Naive thymus-derived CD4-positive, alpha-beta T cell (primary cell): ENCODE measurements at places on chromosomes 3 and 15. TPM values are rescaled to one million over a fixed set of nuclear protein-coding genes. Genes with fewer than 3 reads are reported as not detected.

The SERINC4 gene
- 0.30 TPM for total RNA-seq

The SPATA16 gene
- not detected in 2 replicates for total RNA-seq

The A4GNT gene
- total RNA-seq = not detected in 2 replicates

GRCh38 chr3:166362698-166363097 is 525.5 kb upstream of the BCHE start:
- no peaks in the 10 kb centered on the region for H3K36me3 ChIP-seq
- no peak overlapping the region for H3K27ac ChIP-seq
- no peak for DNase-seq
- H3K4me1 ChIP-seq = no peaks in the 10 kb centered on the region
- no peak overlapping the region for H3K4me3 ChIP-seq
- H3K27me3 ChIP-seq = no peaks in the 10 kb centered on the region

DNA sequence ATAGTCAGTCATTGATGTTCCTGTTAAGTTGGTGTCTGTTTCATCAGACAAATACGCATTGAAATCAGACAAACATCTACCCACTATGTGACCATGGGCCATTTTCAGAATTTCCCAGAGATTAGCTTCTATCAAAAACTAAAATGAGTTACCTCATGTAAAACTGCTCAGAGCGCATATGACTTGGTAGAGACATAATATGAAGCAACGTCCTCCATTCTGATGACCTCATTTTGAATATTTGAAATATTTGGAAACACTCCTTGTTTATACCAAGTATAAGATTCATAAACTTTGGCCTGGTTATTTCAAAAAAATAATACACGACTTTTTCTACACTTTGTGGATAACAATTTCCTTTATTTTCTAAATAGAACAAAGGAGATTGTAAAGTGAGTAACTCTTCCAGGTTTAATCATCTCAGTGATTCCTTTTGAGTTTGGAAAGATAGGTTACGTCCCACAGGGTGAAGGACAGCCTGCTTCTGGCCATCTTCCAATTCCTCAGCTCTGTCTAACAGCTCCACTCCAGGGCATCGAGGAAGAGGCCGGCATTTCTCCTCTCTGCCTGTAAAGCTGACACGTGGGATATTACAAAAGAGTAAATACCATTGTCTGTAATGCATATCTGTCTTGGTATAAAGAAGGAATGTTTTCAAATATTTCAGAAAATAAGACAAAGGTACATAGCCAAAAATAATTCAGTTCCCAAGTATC is 122.6 kb downstream of the CADM2 start:
- H3K27ac ChIP-seq = no peak overlapping the region
- no peak overlapping the region for H3K4me3 ChIP-seq
- H3K27me3 ChIP-seq = no peaks in the 10 kb centered on the region
- no peak for DNase-seq
- no peaks in the 10 kb centered on the region for H3K36me3 ChIP-seq

GRCh38 chr3:105868431-105868741 is 426 bp downstream of the CBLB start:
- DNase-seq = no peak
- peaks cover 45% of the 10 kb centered on the region for H3K4me1 ChIP-seq
- no peaks in the 10 kb centered on the region for H3K27me3 ChIP-seq
- H3K36me3 ChIP-seq = peaks cover 15% of the 10 kb centered on the region
- peak overlapping the region; percentile 86 for H3K4me3 ChIP-seq

DNA sequence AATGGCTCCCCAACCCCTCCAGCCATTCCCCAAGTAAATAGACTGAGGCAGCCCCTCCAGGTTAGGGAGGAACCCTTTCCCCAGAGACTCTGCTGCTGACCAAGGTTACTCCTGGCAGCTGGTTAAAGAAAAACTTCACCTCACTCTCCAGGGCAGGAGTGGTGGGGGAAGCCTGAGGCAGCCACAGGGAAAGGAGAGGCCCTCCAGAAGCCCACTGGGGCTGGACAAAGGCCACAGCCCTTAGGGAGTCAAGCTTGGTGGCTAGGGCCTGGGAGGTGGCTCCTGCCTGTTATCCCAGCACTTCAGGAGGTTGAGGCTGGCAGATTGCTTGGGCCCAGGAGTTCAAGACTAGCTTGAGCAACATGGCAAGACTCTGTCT is 923 bp downstream of the ACY1 start:
- no peak for DNase-seq
- no peaks in the 10 kb centered on the region for H3K36me3 ChIP-seq
- no peaks in the 10 kb centered on the region for H3K27me3 ChIP-seq
- H3K4me1 ChIP-seq = peaks cover 12% of the 10 kb centered on the region

GRCh38 chr3:23166276-23166675 is 36.9 kb upstream of the UBE2E2 start:
- H3K4me3 ChIP-seq = no peak overlapping the region
- DNase-seq = no peak
- H3K36me3 ChIP-seq = no peaks in the 10 kb centered on the region
- H3K27ac ChIP-seq = no peak overlapping the region
- no peaks in the 10 kb centered on the region for H3K4me1 ChIP-seq

DNA sequence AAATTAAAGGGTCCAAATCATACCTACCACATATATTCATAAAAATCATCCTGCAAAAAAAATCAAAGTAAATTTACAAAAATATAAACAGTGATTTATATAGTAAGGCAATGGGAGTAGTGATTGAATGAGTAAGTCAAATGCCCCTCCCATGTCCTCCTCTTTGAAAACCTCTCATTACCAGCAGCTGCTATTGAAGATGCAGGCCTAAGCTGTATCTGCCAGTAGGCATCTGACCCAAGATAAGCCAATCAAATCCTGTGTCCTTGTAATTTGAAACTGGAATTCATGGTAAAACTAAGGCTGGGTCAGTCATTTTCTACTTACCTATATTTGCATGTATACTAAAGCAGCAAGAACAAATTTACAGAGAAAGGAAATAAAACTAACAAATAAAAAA is 60.4 kb upstream of the POU1F1 start:
- no peak overlapping the region for H3K4me3 ChIP-seq
- no peaks in the 10 kb centered on the region for H3K36me3 ChIP-seq
- H3K4me1 ChIP-seq = no peaks in the 10 kb centered on the region
- no peak overlapping the region for H3K27ac ChIP-seq

DNA sequence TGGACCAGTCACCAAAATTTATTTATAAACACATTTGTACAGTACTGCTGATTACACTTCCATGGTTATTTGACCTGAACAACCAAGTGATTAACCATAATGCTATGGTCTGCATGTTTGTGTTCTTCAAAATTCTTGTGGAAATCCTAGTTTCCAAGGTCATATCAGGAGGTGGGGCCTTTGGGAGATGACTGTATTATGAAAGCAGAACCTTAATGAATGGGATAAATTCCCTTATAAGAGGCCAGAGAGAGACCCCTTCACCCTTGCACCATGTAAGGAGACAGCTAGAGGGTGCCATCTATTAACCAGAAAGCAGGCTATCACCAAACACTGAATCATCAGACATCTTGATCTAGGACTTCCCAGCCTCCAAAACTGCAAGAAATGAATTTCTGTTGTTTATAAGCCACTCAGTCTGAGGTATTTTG is 1.9 kb downstream of the SCAPER start:
- DNase-seq = peak; percentile 15
- no peaks in the 10 kb centered on the region for H3K36me3 ChIP-seq
- peaks cover 26% of the 10 kb centered on the region for H3K4me1 ChIP-seq
- H3K27ac ChIP-seq = no peak overlapping the region
- H3K4me3 ChIP-seq = no peak overlapping the region
- no peaks in the 10 kb centered on the region for H3K27me3 ChIP-seq

DNA sequence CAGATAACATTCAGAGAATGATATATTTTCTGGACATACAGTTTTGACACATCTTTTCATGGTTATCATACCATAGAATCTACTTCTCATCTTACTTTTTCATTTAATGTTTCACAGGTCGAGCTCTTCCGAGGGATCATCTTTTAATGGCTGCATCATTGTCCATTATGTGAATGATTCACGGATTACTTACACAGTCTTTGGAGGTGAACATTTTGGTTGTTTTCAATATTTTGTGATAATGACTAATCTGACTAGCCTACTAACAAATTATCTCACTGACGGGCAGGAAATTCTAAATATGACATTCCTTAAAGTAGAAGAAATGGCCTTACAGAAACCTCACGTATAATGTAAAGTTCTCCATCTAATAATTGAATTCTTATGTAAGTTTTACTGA is 209.1 kb upstream of the STRIT1 start:
- DNase-seq = no peak
- no peaks in the 10 kb centered on the region for H3K27me3 ChIP-seq
- no peak overlapping the region for H3K4me3 ChIP-seq

- no peak overlapping the region for H3K27ac ChIP-seq
- no peaks in the 10 kb centered on the region for H3K27me3 ChIP-seq
- H3K36me3 ChIP-seq = no peaks in the 10 kb centered on the region
- no peaks in the 10 kb centered on the region for H3K4me1 ChIP-seq
- DNase-seq = no peak
- no peak overlapping the region for H3K4me3 ChIP-seq
Measured at GRCh38 chr3:43906849-43907507, 216.2 kb downstream of the ABHD5 start.

DNA sequence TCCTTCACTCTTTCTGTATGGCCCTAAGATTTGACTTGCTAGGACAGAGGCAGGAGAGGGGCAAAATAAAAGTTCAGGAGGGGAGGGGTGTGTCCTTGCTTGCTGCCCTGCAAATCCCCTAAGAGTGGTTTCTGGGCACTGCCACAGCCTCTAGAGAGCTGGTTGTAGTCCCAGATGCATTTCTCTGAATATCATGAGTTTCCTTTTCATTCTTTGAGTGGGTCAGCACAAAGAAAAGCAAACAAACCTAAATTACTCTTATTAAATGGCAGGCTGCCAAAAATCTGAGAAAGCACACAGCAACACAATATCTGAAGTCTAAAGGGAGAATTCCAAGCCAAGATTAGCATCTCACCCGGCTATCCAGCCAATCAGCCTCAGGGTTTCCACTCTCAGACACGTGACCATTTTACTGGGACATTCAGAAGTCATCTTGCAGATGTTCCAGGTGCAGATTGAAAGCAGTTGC is 919.3 kb downstream of the TUSC7 start:
- DNase-seq = no peak
- H3K4me3 ChIP-seq = no peak overlapping the region
- H3K27me3 ChIP-seq = no peaks in the 10 kb centered on the region
- H3K4me1 ChIP-seq = no peaks in the 10 kb centered on the region
- H3K36me3 ChIP-seq = no peaks in the 10 kb centered on the region
- H3K27ac ChIP-seq = no peak overlapping the region

GRCh38 chr3:143973259-143974021 is 1.8 kb downstream of the DIPK2A start:
- H3K27me3 ChIP-seq = no peaks in the 10 kb centered on the region
- no peak for DNase-seq
- H3K4me1 ChIP-seq = peaks cover 10% of the 10 kb centered on the region
- H3K27ac ChIP-seq = peak overlapping the region; percentile 84
- H3K36me3 ChIP-seq = no peaks in the 10 kb centered on the region
